PC-9 (cell line): ENCODE measurements at places on chromosomes 1 and 21. TPM values are rescaled to one million over a fixed set of nuclear protein-coding genes. Genes with fewer than 3 reads are reported as not detected.

MROH9 gene
- not detected in 2 replicates for total RNA-seq

CAPZA1 gene
- total RNA-seq: 101 and 145 TPM in 2 replicates

GRCh38 chr1:236016083-236016482 is 48.8 kb downstream of the NID1 start:
- DNase-seq: no peak

ASCL5 gene
- total RNA-seq: 0.24 and 0.38 TPM in 2 replicates
